Stimulated activated CD8-positive, alpha-beta memory T cell treated with anti-CD3 and anti-CD28 coated beads, Interleukin-4, amount 100 ng/mL, for 1 hour (primary cell): ENCODE measurements at places on chromosomes 7 and 10.
A peak's percentile ranks its signal among the peaks of the same experiment; 100 is the strongest.

DNA sequence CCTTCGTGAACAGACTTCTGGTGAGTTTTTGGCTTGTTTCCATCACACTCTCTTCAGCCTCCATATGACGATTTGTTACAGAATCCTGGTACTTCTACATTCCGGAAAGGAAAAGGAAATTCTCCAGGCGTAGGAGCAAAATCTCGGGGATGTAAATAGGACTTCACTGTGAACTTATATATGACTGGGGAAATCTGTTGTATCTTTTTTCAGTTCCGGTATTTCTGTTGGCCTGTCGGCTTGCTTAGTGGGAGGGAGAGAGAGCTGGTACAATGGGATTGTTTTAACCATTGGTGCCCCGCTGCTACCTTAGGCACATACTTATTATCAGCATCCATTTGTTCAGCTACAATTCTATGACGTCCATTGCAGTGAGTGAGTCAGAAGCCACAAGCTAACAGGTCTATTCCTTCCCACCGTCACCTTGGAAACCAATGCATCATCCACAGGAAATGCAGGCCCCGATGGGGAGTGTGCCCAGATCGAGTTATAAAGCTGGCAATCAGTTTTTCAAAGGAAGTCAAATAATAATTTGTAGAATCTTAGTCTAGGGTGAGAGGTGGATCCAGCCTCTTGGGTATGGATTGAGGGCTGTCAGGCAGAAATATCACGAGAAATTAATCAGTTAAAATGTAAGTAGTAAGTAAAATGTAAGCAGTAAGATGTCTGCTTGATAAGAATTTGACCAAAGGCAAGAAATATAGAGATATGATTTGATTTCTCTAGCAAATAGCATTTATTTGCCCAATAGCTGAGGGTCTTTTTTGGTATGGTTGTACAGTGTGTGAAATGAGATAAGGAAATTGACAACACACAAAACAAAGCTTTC, 92.0 kb upstream of the MKLN1 start:
- DNase-seq = peak; percentile 53

DNA sequence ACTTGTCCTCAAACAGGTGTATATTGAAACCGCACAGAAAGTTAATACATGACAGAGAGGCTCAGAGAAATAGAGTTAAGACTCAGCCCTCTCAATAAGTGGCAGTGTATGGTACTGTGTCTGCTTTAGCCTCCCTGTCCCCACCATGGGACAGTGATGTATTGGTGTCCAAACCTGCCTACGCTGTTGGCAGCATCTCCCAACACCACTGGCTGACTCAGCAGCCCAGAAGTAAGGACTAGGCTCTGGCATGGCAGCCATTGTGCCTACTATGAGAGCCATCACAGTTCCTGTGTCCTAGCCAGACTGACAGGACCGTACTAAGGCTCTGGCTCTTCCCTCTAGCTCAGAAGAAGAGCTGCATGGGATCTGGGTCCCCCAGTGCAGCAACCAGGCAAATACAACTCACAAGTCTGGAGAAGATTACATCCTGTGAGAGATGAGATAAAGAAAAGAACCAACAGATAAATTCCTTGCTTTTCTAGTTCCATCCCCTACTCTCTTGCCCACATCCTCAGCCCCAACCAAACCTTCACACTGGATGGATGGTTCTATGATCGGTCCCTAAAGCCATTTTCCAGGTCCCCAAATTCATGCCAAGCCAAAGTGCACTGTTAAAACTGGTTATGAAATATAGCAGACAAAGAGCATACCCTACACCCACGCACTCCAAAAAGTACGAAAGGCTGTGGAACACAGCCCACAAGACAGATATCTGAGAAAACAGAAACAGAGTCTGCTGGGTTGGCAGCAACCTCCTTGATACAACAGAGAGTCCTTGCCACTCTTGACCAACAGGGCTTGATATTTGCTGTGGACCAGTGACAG, 44.1 kb upstream of the DMTF1 start:
- DNase-seq = no peak

GRCh38 chr10:33843379-33843778, 508.9 kb upstream of the NRP1 start:
- DNase-seq = no peak

DNA sequence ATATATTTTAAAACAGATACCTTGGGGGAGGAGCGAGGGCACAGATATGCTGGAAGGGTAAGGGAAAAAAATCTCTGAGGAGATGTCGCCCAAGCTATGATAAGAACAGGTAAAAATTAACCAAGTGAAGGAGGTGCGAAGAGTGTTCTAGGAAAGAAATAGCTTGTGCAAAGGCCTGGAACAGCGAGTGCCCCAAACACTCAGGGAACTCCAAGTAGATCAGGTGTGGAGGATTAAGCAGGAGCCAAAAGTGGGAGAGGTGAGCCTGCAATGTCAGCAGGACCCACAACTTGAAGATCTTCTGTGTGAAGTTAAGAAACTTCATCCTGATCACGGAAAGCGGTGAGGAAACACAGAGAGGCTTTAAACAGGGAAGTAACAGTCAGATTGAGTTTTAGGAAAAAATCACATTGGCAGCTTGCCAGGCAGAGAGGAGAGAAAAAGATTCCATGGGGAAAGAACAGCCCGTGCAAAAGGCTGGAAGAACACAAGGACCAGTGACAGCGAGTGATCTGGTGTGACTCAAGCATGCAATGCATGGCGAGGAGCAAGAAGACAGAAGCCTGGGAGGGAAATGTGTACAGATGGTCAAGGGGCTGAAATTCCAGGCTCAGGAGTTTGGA, 30.7 kb downstream of the FGF8 start:
- DNase-seq = no peak

DNA sequence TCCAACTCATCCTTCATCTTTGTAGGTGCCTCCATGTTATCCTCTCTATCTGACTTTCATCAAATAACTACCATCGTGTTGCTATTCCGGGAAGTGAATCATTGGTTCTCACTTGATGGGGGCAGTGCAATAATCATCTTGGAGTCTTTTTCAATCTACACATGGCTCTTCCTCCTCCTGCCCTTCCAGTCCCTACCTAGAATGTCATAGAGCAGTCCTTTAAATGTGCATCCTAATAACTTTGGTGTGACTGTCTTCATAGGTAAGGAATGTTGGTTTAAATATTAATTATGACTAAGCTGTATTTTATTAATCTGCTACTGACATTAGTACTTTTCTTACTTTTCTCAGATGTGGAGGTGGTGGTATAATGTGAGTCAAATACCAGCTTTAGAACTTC, 8.4 kb upstream of the CDK14 start:
- no peak for DNase-seq

- no peak for DNase-seq
Observed at GRCh38 chr10:79270466-79271246, 76.6 kb upstream of the PPIF start.

DNA sequence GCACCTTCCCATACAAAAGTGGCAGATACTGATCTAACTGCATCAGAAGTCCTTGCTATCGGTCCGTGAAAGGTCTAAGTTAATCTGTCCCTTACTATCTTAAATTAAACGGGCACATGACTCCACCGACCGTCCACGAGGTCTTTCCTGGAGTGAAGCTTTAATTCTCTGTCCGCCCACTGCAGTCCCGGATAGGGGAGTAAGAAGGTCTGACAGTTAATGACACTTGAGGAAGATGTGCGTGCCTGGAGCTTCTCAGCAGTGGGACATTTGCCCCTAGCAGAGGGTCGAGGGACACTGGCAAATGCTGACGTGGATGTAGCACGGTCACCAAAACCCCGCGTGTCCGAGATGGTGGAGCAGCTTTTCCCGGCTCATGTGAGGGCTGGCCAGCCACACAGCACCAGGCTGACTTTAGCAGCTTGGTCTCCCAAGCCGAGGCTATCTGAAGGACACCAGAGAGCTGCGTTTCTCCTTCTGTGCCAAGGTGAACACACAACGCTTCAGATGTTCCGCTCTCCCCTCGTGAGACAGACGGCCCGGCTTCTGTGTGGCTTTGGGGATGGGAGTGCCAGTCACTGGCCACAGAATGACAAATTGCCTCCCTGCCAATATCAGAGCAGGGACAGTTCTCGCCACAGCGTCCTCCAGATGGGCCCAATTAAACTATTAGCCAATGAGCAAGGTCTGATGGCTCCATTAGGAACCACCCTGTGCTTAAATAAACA, 86.6 kb downstream of the ADARB2 start:
- DNase-seq = no peak

DNA sequence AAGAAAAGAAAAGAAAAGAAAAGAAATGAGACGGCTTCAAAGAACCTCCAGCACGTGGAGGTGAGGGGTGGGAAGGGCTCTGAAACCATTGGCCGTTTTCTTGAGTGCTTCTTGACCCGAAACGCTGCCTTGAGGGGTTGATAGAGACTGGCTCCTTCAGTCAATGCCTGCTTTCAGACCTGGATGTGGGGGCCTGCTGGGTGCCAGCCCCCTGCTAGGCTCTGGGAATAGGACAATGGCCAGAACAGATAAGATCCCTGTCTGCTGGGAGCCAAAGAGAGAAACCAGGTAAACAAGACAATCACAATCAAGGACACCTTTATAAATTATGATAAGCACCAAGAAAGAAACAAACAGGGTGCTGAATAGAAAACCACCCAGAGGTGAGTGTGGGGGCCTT, 27.7 kb downstream of the ZMIZ1 start:
- DNase-seq = no peak

GRCh38 chr10:11806706-11807105, 16.4 kb upstream of the PROSER2 start:
- no peak for DNase-seq

DNA sequence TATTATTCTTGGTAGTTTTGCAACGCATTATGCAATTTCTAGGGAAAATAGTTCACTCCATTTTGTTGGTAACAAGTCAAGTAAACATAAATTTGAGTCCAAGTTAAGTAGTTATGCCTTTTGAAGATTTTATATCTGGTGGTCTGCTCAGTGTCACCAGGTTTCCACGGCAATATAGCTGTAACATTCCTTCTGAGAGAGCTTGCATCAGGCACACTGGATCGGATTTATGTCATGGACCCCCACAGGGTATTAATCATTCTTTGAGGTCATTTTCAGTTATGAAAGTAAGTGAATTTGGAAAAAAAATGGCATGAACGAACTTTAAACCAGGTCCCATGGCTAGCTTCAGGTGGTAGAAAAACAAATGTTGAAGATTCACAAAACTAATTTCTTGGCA, 136.3 kb downstream of the POLR1F start:
- DNase-seq = no peak

- DNase-seq = no peak
Observed at GRCh38 chr7:138921277-138921676, 59.9 kb downstream of the KIAA1549 start.

DNA sequence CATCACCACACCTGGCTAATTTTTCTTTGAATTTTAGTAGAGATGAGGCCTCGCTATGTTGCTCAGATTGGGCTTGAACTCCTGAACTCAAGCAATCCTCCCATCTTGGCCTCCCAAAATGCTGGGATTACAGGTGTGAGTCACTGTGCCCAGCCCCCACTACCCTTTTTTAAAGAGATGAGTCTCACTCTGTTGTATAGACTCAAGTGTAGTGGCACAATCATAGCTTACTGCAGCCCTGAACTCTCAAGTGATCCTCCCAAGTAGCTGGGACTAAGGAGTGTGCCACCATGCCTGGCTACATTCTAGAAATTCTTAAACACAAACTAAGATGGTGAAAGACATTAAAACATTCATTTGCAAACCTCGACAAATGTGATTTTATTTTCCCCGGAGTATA, 12.6 kb downstream of the SYPL1 start:
- no peak for DNase-seq

- no peak for DNase-seq
Observed at GRCh38 chr7:3215624-3216585, 85.1 kb upstream of the SDK1 start.

GRCh38 chr7:152969335-152969734, 209.8 kb downstream of the ACTR3B start:
- no peak for DNase-seq

DNA sequence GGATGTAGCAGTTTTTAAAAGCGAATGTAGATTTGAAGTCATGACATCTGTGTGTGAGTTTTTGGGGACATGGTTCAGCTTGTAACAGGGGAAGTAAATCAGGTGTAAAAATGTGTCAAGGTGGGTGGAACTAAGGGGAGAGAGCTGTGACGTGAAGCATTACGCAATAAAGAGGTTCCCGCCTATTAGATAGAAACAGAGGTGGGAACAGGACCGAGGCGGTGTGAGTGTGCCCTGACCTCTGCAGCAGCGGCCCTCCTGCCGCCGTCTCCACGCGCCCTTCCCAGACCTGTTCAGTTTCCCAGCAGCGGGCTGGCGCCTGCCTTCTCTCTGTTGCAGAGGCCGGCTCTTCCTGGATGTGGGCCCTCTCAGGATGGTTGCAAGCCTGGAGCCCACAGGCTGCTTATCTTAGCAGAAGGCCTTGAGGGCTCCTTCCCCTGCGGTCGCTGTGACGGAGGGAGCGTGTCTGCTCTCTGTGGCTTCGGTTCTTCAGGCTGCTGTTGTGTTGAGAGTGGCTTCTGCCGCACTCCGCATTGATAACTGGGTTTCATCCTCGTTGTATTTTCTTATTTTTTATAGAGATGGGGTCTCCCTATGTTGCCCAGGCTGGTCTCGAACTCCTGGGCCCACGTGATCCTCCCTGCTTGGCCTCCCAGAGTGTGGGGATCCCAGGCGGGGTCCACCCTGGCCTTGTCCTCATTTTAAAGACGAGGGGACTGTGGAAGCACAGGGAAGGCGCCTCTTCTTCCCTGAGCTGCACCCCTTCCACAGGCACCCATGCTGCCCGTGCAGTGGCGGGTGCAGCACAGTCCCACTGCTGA, 65.0 kb downstream of the DNAJB6 start:
- no peak for DNase-seq

DNA sequence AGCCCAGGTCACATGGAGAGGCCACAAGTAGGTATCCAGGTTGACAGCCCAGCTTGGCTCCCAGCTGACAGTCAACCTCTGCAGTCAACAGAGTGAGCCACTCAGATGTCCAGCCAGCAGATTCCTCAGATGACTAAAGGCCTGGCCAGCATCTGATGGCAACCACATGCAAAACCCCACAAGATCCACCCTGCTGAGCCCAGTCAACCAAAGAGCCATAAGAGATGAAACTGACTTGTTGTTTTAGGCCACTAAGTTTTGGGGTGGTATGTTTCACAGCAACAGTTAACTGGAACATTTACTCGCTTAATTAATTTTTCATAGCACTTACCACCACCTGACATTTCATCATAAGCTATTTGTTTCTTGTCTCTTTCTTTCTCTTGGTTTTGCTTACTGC, 107.3 kb upstream of the KDM7A start:
- DNase-seq = no peak

GRCh38 chr7:1567049-1567771, 2.6 kb downstream of the PSMG3 start:
- DNase-seq = no peak

DNA sequence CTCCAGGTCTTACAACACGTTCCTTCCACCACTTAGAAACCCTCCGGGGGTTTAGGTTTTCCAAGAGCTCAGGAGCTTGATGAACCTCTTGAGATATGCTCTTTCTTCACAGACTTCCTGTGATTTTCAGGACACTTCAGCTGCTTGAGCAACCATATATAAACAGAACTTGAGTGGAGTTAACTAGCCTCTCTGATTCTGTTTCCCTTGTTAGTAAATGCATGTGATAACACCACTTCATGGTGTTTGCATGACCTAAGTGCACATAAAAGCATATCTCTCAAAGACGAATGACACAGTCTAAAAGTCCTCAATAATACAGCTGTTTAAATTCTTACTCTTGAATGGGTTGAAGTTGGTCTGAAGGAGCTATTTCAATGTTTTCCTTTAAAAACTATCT, 9.9 kb downstream of the PRR15 start:
- DNase-seq = no peak
